ENCODE measurements at places on chromosomes 6 and 20.

DNA sequence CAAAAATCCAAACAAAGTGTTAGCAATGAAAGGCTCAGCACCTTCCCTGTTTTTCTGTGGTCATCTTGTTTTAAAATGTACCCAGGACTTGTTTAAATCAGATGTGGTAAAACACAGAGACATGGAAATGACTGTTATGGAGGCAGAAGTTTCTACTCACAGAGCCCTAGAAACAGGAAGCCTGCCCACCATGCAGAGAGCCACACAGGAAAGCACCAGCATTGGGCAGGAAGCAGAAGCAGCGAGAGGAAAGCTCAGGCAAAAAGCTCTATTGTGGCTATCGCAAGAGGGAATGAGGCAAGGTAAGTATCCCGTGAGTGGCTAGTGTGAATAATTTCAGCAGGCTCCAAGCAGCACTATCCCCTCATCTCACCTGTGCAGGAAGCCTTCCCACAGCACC is 42.8 kb downstream of the GPR6 start:
- no peak overlapping the region for H3K4me3 ChIP-seq
- no peaks in the 10 kb centered on the region for H3K36me3 ChIP-seq
- no peak for DNase-seq
- H3K4me1 ChIP-seq: no peaks in the 10 kb centered on the region
- no peaks in the 10 kb centered on the region for H3K27me3 ChIP-seq

DNA sequence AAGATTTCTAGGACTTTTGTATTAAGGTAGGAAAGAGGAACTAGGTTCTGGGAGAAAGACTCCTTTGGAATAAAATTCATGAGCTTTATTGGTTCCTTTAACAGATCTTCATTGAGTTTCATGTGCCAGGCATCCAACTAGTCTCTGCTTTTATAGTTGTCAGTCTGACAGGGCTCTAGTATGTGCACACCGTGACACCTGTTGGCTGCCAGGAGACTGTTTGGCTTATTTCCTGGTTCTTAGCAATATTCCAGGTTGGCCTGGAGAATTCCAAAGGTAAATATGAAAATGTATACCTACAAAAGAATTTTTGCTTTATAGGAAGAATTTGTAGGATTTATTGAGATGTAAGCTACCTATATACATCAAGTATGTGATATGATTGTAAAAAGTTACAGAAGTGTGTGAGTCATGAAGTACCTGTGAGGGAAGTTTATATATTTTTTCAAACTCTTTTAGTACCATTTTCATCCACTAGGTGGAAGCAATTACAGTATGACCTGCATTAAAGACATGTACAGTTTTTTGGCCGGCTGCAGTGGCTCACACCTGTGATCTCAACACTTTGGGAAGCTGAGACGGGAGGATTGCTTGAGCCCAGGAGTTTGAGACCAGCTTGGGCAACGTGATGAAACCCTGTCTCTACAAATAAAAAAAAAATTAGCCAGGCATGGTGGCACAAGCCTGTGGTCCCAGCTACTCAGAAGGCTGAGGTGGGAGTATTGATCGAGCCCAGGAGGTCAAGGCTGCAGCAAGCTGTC is 35.2 kb downstream of the NDUFAF5 start:
- no peaks in the 10 kb centered on the region for H3K27me3 ChIP-seq
- H3K4me1 ChIP-seq: no peaks in the 10 kb centered on the region
- no peak overlapping the region for H3K4me3 ChIP-seq
- DNase-seq: peak; percentile 79
- H3K36me3 ChIP-seq: no peaks in the 10 kb centered on the region

DNA sequence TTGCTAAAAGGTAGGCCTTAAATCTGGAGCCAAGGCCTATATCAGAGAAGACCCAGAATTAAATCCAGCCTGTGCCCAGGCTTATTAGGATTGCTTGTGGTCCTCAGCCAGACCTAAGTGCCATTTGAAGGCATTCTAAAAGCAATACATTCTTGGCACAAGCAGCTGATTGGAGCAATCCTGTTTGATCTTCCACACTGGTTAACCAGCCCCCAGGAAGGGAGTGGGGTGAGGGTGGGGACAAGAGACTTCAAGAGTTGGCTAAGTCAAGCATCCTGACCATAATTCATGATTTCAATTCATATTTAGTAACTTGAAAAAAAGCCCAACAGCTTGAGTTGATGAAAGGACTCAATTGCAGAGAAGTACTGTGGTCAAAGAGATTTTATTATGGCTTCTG is 128.9 kb downstream of the KIF13A start:
- H3K4me1 ChIP-seq: peaks cover 4% of the 10 kb centered on the region
- no peak for DNase-seq
- H3K27me3 ChIP-seq: no peaks in the 10 kb centered on the region
- H3K36me3 ChIP-seq: no peaks in the 10 kb centered on the region

- no peak overlapping the region for H3K4me3 ChIP-seq
- H3K27me3 ChIP-seq: no peaks in the 10 kb centered on the region
- H3K4me1 ChIP-seq: no peaks in the 10 kb centered on the region
- H3K36me3 ChIP-seq: no peaks in the 10 kb centered on the region
These were observed 23.7 kb upstream of the TAF4 start for GRCh38 chr20:62089393-62089792.

DNA sequence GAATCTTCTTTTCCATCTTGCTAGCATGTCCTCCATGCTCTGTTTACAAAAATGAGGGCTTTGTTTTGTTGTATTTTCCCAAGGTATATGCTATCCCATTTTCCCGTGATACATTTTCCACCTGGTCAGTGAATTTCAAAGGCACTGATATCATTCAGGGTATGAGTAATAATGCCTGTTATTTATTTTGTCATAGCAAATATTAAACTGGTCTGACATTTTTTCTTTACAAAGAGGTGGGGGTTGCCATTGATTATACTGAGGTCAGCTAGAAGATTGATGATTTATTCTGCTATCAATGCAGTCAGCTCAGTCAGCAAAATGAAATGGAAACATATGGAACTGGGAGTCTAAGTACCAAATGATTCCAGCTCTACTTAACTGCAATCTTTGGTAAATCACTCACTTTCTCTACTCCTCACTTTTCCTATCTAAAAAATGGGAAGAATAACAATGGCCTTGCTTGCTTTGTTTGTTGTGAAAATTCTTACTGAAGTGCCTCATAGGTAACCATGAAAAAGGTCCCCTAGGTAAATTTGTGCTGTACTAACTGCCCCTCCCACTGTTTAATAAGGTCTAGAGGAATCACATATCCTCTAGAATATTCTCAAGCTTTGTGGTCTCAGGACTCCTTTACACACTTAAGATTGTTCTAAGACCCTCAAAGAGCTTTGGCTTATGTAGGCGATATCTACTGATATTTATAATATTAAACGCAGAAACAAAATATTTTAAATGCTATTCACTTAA is 64.0 kb downstream of the ARHGAP18 start:
- H3K36me3 ChIP-seq: no peaks in the 10 kb centered on the region
- peak overlapping the region; percentile 61 for H3K27ac ChIP-seq
- no peak overlapping the region for H3K4me3 ChIP-seq
- no peak for DNase-seq

DNA sequence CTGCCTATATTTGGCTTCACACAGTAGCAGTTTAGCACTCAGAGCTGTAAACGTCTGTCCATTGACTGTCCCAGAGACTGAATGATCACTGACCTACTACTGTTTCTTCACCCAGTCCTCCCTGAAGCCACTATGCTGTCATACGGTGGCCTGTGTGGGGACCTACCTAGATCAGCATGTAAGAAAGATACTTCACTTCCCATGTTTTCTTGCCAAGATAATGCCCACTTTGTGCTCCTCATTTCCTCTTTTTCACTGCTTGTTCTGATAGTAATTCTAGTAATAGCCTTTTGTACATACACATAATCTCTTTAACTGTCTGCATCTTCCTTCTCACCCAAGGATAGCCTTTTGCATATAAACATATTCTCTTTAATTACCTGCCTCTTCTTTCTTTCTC is 109.9 kb upstream of the TIAM2 start:
- no peak for DNase-seq
- no peaks in the 10 kb centered on the region for H3K4me1 ChIP-seq
- no peak overlapping the region for H3K4me3 ChIP-seq
- H3K27ac ChIP-seq: no peak overlapping the region

GRCh38 chr6:147078602-147079001 is 125.6 kb upstream of the STXBP5 start:
- DNase-seq: no peak
- H3K36me3 ChIP-seq: no peaks in the 10 kb centered on the region
- H3K4me1 ChIP-seq: peaks cover 15% of the 10 kb centered on the region
- H3K27me3 ChIP-seq: no peaks in the 10 kb centered on the region

- H3K36me3 ChIP-seq: no peaks in the 10 kb centered on the region
- no peaks in the 10 kb centered on the region for H3K27me3 ChIP-seq
- DNase-seq: no peak
- H3K27ac ChIP-seq: no peak overlapping the region
- no peak overlapping the region for H3K4me3 ChIP-seq
These were observed 63.9 kb downstream of the JARID2 start for GRCh38 chr6:15309611-15310283.

- H3K27me3 ChIP-seq: no peaks in the 10 kb centered on the region
- no peak overlapping the region for H3K4me3 ChIP-seq
- no peaks in the 10 kb centered on the region for H3K4me1 ChIP-seq
- no peaks in the 10 kb centered on the region for H3K36me3 ChIP-seq
- no peak overlapping the region for H3K27ac ChIP-seq
These were observed 86.6 kb downstream of the GCLC start for GRCh38 chr6:53458105-53458866.

GRCh38 chr6:30759575-30760239 is 15.4 kb upstream of the IER3 start:
- peaks cover 16% of the 10 kb centered on the region for H3K4me1 ChIP-seq
- H3K27ac ChIP-seq: peak overlapping the region; percentile 68
- peak; percentile 70 for DNase-seq
- H3K36me3 ChIP-seq: no peaks in the 10 kb centered on the region
- no peaks in the 10 kb centered on the region for H3K27me3 ChIP-seq

GRCh38 chr6:113879186-113880096 is 22.3 kb downstream of the MARCKS start:
- H3K4me3 ChIP-seq: no peak overlapping the region
- no peak overlapping the region for H3K27ac ChIP-seq
- peak; percentile 83 for DNase-seq
- no peaks in the 10 kb centered on the region for H3K27me3 ChIP-seq
- peaks cover 3% of the 10 kb centered on the region for H3K4me1 ChIP-seq

- H3K27me3 ChIP-seq: no peaks in the 10 kb centered on the region
- peak; percentile 11 for DNase-seq
- H3K4me3 ChIP-seq: no peak overlapping the region
- H3K27ac ChIP-seq: no peak overlapping the region
- no peaks in the 10 kb centered on the region for H3K4me1 ChIP-seq
These were observed 150.7 kb upstream of the LAMP5 start for GRCh38 chr20:9363673-9364072.

- no peaks in the 10 kb centered on the region for H3K27me3 ChIP-seq
- peaks cover 26% of the 10 kb centered on the region for H3K4me1 ChIP-seq
- DNase-seq: peak; percentile 75
- H3K27ac ChIP-seq: peak overlapping the region; percentile 78
- H3K4me3 ChIP-seq: no peak overlapping the region
These were observed 83.4 kb upstream of the NEDD9 start for GRCh38 chr6:11315743-11316437.

DNA sequence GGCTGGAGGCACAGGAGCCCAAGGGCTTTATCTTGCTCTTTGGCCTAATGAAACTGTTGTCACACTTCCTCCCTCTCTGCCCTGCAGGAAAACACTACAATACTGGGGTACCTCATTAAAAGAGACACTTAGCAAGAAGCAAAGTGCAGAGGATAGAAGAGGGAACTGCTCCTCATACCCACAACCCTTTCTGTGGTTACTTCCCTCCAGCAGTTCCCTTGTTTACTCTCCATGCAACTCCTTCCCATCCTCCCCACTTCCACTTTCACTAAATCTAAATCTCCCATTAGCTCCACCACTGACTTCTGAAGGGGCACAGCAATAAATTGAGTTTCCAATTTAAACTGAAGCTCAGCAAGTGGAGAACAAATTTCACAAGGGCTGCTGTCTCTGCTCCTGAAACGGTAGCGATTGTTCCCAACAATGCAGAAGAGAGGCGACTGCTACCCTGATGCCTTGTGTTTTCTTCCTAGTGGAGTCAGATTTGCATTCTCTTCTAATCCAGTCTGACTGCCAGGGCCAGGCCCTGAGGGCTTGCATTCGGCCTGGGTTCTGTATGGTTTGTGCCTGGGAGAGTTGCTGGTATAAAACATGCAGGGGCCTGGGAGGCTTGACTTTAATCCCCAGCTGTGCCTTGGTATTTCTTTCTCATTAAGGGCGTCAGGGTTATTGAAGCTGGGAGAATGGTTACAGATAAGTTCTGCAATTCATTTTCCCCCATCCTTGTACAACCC is 454.7 kb downstream of the TFAP2B start:
- no peaks in the 10 kb centered on the region for H3K4me1 ChIP-seq
- DNase-seq: no peak
- no peaks in the 10 kb centered on the region for H3K27me3 ChIP-seq
- H3K27ac ChIP-seq: no peak overlapping the region

DNA sequence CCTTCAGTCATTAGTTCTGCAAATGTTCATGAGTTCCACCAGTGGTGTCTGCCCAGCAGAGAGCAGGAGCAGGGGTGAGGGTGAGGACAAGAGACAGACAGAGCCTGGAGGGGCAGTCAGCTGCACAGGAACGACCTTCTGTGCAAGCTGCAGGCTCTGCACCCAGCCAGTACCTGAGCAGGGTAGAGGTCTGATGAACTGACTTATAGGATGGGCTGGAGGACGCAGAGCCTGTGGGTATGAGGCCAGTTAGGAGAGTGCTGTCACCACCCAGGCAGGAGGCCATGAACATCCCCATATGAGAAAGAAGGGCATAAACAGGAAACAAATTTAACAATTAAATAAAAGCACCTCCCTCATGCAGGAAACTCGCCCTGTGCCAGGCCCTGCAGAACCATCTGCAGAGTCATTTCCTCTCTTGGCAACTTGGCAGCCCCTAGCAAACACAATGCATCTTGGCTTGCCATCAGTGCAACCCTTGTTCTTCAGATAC is 17.9 kb downstream of the C6orf15 start:
- H3K36me3 ChIP-seq: no peaks in the 10 kb centered on the region
- no peak for DNase-seq
- H3K4me3 ChIP-seq: no peak overlapping the region
- H3K27ac ChIP-seq: no peak overlapping the region
- H3K27me3 ChIP-seq: no peaks in the 10 kb centered on the region

DNA sequence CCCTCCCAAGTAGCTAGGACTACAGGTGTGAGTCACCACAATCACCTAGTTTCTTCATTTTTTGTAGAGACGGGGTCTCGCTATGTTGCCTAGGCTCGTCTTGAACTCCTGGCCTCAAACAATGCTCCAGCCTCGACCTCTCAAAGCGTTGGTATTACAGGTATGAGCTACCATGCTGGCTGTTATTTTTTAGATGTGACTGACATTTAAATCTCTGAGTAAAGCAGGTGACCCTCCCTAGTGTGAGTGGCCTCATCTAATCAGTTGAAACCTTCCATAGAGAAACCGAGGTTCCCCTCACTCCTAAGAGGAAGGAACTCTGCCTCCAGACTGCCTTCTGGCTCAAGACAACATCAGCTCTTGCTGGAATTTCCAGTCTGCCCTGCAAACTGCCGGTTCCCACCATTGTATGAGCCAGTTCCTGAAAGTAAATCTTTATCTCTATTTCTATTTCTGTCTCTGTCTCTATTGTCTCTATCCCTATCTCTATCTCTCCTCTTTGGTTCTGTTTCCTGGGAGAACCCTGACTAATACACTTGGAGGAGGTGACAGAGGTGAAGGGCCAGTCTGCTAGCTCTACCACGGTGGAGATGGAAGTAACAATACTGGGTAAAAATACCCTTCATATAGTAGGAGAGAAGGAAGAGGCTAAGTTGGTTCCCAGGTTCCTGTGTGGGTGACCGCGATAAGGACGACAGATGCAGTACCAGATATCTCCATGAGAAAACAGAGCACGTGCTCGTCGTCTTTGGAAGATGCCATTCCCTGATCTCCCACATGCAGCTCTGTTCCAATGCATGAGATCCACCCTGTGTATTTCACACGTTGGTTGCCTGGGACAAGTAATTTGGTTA is 81.0 kb downstream of the MYB start:
- no peaks in the 10 kb centered on the region for H3K4me1 ChIP-seq
- no peak overlapping the region for H3K27ac ChIP-seq
- no peaks in the 10 kb centered on the region for H3K27me3 ChIP-seq
- H3K4me3 ChIP-seq: no peak overlapping the region
- H3K36me3 ChIP-seq: no peaks in the 10 kb centered on the region
- DNase-seq: no peak
